Body of pancreas (tissue), 4 donors: ENCODE measurements at places on chromosomes 2 and 18. TPM values are rescaled to one million over a fixed set of nuclear protein-coding genes. Genes with fewer than 3 reads are reported as not detected.

- no peak for DNase-seq
Measured at GRCh38 chr2:144348846-144349245, 171.1 kb downstream of the ZEB2 start.

DNA sequence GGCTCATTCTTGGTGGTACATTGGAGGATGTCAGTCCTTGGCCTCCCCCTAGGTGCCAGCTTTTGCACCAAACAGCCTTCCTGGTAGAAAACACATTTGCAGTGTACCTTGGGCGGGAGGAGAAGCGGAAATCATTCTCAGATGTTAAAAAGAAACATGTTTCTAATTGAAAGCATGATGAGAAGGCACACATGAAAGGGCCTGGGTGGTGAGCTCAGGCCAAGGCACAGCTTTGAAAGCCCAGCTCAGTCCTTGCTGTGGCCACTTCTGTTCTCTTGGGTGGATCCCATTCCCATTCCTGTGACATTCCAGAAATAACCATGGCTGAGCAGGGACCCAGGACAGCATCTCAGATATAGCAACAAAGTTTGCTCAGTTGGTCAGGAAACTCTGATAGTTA lies 71.5 kb downstream of the LTBP1 start:
- no peak for DNase-seq

DNA sequence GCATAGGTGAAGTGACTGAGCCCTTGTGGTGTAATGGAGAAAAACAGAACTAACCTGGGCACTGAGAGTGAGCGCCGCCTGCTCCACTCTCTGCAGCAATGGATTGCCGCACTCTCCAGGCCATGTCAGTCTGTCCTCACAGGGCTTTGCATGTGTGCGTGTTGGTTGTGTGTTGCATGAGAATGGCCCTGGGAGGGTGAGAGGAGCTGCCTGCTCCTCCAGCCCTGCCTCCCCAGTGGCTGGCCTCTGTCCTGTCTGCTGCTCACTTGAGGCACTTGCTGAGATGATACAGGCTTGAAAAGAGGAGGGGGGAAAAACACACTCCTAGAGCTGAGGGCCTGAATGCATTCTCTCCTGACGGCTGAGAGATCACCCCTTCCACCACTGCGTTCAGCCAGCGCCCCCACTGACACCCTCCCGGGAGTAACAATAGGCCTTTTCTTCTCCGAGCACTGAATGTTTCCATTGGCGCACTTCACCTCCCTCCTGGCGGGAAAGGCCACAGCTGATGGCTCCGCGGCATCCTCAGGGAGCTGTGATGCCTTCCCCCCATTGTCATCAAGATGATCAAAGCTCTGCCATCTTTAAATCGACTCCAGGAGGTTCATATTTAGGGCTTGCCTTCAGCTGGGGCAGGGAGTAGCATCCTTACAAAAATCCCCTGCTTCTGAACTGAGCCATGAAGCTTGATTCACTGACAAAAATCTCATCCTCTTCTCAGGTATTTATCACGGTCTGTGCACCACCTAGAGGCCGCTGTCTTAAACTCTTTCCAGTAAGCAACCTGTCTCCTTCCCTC lies 49.9 kb upstream of the DAPL1 start:
- DNase-seq, result peak; percentile 65

- no peak for DNase-seq
Measured at GRCh38 chr18:14974576-14974975, 226.6 kb downstream of the ANKRD30B start.

DNA sequence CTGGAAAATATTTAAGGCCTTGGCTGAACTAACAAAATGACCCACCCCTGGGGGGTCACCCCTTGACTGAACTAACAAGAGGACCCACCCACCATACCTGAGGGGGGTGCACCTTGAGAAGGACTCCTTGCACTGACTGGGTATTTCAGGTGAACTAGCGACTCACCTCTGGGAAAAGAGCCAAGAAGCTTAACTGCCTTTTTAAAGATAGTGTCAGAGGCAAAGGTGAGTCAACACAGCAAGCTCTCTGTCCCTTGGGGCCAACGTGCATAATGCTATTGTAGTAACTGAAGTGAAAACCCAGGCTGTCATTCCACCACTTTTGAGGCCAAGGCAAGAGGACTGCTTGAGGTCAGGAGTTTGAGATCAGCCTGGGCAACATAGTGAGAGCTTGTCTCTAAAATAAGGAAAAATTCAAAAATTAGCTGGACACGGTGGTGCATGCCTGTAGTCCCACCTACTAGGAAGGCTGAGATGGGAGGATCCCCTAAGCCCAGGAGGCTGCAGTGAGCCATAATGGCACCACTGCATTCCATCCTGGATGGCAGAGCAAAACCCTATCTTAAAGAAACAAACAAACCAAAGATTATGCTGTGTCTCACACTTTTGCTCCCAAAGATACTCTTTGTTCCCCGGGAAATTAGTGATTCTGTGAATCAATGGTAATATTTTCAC lies 36.4 kb upstream of the ZCCHC2 start:
- DNase-seq, result peak; percentile 69

- no peak for DNase-seq
Measured at GRCh38 chr2:208711598-208711997, 305.0 kb downstream of the PTH2R start.

GRCh38 chr2:66001538-66001937 lies 433.4 kb upstream of the MEIS1 start:
- DNase-seq, result no peak

- DNase-seq, result no peak
Measured at GRCh38 chr18:9913151-9913525, 678 bp upstream of the VAPA start.

GRCh38 chr2:33620-34019 lies 12.7 kb downstream of the FAM110C start:
- peak; percentile 30 for DNase-seq

DNA sequence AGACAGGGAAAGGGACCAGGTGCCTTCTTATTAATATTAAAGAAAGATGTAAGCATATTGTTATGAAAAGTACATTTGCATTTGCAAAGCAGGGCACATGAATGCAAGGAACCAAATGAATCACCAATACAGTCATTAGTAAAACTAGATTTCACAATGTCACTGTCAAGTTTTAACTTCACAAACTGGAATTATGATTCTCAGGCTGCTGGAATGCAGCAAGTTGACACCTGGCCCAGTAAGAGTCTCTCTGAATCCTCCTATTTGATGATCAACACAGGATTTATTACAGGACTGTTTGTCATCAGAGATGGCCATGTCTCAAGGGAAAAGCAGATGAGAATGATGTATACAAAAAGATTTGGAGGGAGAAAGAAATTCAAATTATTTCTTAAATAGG lies 72.9 kb upstream of the STK39 start:
- no peak for DNase-seq

DNA sequence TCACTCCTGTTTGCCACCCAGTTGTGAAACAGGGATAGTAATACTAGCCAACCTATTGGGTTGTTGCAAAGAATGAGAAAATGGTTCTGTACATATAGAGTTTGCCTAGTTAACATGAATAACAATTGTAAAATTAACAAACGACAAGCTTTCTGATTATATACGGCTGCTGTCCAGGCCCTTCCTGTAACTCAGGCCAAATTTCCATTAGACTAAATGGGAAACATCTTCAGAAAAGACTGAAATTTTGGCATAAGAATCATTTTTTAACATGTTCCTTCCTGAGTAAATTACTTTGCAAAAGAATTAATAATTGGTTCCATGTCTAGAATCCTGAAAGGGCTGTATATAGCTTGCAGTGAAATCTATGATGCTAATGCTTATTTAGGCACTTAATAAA lies 117.7 kb upstream of the SATB2 start:
- no peak for DNase-seq

GRCh38 chr18:78517973-78518372 lies 461.6 kb upstream of the SALL3 start:
- no peak for DNase-seq

GRCh38 chr2:95058989-95059641 lies 33.6 kb downstream of the MAL start:
- peak; percentile 47 for DNase-seq

DNA sequence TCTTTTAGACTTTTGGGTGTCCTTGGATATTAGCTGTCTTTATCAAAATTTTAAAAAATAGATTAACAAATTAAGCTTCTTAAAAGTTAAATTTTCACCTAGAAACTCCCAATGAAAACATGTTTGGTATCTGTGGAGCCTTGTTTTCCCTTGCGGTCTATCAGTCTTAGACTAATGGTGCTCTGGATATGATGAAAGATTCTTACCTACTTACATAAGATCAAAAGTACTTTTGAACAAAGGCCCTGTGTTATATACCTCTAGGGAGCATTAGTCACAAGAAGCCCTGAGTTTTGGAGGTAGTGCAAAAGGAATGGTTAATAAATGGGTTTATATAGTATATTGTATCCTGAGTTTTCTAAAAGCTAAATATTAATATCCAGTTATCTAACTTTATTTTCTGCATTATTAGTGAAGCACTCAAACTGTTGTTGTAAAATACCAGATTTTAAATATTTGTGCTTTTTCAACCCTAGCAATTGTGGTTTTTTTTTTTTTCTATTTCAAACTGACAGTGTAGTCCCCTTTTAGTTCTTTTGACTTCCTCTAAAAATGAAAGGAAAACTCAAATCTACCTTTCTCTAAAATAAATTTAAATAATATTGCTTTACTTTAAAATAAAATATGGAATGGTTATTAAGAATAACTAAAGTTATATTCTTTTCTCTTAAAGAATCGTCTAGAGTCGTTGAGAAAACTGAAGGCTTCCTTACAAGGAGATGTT lies 18.1 kb downstream of the NDC80 start:
- no peak for DNase-seq

DNA sequence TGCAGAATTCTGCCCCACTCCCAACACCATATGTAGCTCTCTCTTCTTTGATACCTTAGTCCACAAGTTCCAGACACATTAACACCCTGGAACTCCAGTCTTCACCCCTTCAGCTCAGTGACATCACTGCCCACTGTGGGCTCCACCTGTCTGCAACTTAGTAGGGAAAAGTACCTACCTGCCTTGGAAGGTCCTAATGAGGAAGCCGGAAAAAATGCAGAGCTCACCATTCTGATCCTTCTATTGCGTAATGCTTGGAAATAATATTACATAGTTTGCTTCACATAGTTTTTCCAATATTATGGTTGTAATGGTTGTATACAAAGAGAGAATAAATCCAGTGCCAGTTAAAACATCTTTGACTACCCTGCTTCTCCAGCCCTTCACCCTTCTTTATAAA lies 738.4 kb downstream of the RNF144A start:
- DNase-seq, result no peak

DNA sequence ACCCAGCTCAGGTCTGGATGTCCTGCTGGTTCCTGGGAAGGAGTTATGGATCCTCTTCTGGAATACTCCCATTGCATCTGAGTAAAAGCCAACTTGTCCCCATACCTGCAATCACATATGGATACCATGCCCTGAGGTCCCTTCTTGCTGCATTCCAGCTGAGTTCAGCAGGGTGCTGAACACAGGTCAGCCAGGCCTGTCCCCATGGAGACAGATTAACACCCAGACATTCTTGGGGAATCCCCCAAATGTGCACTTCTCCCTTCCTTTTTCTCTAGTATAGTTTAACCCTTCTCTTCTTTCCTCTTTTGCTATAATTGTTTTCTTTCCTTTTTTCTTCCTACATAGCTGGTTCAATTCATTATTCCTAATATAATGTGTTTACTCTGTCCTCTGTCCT lies 799.6 kb upstream of the HS6ST1 start:
- no peak for DNase-seq

DNA sequence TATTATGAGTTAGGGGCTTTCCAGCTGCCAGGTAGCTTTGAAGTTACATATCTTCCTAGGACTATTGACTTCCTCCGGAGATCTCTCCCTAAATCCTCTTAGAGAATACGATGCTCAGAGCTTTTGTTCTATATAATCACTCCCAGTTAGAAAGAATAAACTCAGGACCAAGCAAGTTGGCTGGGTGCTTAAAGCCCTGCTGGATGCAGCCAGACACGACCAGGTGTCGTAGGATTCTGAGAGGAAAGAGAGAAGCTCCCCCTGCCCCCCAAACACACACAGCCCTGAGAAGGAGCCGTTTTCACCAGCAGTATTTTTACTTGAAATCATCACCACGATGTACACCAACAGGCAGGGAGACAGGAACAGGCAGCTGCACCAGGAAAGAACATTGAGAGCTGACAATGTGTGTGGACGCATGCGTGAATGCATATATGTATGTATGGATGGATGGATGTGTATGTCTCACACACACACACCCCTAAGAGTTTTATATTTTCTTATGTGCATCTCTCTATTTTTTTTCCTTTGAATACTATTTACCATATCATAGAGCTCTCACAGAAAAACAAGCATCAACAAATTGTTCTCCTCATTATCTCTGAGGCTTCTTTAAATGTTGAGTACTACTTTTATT lies 382.6 kb downstream of the EPHA4 start:
- DNase-seq, result no peak

DNA sequence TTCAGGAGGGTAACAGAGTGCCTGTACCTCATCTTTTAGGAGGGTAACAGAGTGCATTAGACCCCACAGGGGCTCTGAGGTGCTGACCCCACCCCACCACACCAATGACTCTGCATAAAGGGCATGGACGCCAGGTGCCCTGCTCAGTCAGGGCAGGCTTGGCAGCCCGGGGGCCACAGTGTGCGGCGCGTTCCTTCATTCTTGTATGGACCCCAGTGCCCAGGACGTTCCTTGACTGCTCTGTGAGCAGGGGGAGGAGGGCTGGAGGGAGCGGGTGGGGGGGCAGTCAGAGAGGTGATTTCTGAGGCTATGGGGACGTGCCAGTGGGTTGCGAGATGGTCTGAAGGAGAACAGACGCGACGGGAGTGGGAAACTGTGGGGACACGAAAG lies 168.7 kb upstream of the NCK2 start:
- DNase-seq, result no peak

DNA sequence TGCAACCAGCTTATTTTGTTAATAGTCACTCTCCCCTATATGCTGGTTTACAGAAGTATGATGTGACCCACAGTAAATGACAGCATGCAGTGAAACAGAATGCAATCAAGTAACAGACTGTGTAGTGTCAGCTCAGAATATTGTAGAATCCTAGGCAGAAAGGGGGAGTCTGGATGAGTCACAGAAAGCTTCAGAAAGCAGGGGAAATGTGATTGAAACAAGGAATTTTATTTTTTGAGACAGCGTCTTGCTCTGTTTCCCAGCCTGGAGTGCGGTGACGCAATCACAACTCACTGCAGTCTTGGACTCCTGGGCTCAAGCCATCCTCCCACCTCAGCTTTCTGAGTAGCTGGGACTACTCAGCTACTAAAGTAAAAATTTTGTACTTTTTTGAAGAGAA lies 219.9 kb upstream of the FBXO11 start:
- DNase-seq, result peak; percentile 39

- no peak for DNase-seq
Measured at GRCh38 chr2:239777219-239777618, 247.9 kb downstream of the NDUFA10 start.

The DRC1 gene
- not detected for total RNA-seq

The UGT1A5 gene
- total RNA-seq, result not detected

The CRYGC gene
- total RNA-seq, result not detected

The MALL gene
- total RNA-seq, result 10.4 TPM

The DHRS9 gene
- 1.0 TPM for total RNA-seq

The TSPYL6 gene
- not detected for total RNA-seq

The PCBP1 gene
- total RNA-seq, result 128 TPM

The PLEK gene
- 1.8 TPM for total RNA-seq

The MBD1 gene
- 44.6 TPM for total RNA-seq
